Activated effector memory CD4-positive, alpha-beta T cell treated with Interleukin-2 at 50 U/mL for 16 hours (primary cell): ENCODE measurements at places on chromosomes 1 and 21.

DNA sequence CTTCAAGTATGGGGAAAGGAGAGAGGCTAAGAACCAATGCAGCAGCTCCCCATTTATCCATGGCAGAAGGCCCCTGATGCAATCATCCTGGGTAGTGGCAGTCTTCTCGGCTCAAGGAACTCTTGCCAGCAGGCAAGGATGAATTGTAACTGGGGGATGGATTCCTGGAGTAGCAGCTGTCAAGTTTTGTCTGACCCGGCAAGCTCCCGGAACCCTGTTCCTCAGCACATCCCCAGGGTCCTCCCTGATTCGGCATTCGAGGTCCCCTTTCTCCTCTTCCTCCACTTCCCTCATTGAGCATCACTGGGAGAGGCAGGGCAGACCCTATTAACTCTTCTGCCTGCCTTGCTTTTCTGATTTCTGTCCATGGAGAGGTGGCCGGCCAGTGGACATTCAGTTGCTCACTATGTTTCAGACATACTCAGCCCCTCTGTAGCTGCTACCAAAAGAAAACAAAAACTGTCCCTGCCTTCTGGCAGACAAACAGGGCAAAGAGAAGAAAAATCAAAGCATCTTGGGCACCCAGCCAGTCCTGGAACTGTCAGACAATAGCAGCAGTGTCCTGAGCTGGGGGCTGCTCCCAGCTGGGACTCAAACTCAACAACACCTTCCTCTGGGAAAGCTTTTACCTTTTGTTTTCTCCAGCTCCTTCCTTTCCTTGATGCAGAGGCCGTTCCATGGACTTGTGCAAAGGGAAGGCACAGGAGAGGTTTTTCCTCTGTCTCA lies 5.6 kb upstream of the PTCH2 start:
- DNase-seq, result no peak

DNA sequence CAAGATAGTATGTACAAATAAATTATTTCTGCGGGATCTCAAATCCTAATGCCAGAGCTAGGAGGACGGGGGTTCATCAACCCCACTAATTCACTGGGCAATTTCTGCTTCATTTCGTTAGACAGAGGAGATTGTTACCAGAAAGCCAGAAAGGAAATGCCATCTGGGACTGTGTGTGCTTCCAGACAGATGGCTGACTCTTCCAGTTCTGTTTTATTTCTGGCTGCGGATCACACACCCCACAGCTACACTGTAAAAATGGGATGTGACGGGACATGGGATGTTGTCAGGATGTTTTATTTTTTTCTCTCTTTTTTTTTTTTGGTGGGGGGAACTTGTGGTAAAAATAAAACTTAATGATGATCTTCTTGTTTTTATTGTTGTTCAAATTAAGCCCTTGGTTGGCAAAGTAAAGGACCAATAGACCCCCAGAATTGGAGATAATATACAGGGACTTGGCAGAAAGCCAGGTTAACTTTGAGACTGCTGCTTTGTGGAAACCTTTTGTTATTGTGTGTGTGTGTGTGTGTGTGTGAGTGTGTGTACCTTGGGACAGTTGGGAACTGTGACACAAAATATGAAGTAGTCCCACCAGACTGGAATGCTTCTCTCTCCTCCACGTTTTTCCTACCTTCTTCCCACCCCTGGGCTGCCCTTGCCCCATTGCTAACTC lies 114.5 kb downstream of the NUF2 start:
- DNase-seq, result no peak

DNA sequence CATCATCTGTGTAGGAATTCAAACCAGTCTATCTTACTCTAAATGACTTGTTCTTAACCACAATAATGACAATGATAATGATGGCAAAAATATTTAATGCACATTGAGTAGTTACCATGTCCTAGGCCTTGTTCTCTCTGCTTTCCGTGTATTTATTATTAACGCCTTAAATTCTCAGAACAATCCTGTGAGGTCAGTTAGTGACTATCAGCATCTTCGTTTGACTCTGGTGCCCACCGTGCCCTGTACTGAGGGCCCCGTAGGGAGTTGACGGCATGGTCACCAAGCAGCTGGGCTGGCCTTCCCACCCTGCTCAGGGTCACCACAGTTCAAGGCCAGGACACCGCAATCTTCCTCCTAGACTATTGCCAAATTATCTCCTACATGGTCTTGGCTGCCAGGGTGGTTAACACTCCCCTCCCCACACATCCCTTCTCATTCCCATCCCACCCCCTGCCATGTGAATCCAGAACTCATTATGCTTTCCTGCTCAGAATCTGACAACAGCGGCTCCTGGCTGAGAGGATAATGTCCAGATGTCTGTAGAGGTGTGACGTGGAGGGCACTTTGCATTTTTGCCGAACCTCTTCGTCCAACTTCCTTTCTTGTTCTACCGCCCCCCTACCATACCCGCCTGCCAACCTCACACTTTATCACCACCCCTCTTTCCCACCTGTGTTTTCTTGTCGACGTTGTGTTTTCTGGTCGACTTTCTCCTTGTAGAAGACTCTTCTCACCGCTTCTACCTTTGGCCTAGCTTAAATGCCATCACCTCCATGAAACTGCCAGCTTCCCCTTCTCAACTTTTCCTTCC lies 33.4 kb downstream of the IGFN1 start:
- no peak for DNase-seq

DNA sequence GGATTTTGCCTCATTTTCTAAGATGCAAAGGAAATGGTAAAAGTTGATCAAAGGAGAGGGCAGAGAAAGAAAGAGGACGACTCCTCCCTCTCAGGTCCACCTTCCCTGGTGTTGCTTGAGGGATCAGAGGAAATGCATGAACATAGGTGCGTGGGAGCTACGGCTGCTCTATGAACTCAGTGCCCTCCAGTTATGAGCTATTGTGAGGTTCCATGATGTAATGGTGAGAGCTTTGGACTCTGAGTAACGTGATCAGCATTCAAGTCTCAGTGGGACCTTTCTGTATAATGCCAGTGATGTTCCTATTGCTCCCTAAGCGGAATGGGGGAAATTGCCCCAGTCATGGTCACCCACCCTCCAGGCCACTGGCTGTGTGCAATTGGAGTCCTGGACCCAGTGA lies 25.9 kb upstream of the NBPF3 start:
- no peak for DNase-seq

GRCh38 chr1:228783418-228784040 lies 48.2 kb downstream of the RHOU start:
- no peak for DNase-seq

GRCh38 chr1:14968251-14968851 lies 185.2 kb upstream of the TMEM51 start:
- DNase-seq, result no peak

- DNase-seq, result no peak
Observed at GRCh38 chr1:34743775-34744174, 11.1 kb upstream of the GJB5 start.

DNA sequence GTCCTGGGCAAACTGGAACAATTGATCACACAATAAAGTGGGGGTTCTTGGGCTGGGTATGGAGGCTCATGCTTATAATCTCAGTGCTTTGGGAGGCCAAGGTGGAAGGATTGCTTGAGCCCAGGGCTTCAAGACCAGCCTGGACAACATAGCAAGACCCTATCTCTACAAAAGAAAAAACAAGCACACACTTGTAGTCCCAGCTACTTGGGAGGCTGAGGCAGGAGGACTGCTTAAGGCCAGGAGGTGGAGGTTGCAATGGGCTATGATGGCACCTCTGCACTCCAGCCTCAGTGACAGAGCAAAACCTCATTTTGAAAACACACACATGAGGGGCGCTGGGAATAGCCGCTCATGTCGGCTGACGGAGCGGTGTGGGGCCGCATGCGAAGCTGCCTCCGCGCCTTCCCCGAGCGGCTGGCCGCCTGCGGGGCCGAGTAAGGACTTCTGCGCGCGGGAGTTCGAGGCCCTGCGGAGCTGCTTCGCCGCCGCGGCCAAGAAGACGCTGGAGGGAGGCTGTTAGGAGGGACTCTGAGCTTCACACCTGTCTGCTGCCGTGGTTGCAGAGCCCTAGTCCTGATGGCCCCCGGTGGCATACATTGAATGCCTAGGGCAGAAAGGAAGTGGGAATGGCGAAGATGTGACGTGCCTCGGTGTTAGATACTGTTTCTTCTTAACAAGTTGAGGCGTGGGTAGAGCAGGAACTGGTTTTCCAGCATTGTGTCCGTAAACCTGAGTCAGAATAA lies 59.5 kb downstream of the ACBD3 start:
- DNase-seq, result no peak

- DNase-seq, result no peak
Observed at GRCh38 chr1:92768915-92769314, 16.0 kb downstream of the EVI5 start.

DNA sequence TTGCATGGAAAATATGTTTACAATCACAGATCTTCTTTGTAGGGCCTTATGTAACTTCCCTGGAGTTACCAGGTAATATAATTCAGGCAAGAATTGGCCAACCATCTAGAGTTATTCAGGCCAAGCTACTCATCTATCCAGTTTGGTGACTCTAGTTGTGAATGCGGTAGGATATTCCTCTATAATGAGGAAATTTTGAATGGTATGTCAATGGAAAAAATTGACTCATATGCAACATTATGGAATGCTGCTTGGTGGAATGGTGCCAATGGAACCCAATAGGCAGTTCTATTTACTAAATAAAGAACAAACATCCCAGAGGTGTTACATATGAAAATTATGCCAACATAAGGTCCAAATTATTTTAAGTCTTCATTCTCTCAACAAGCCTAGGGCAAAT lies 5.6 kb upstream of the TNFSF18 start:
- no peak for DNase-seq

GRCh38 chr1:204131978-204132377 lies 19.9 kb downstream of the ETNK2 start:
- DNase-seq, result no peak
